ENCODE measurements at places on chromosomes 6 and 20.

- no peak for DNase-seq
Measured at GRCh38 chr20:2874456-2874855, 1.2 kb downstream of the PTPRA start.

DNA sequence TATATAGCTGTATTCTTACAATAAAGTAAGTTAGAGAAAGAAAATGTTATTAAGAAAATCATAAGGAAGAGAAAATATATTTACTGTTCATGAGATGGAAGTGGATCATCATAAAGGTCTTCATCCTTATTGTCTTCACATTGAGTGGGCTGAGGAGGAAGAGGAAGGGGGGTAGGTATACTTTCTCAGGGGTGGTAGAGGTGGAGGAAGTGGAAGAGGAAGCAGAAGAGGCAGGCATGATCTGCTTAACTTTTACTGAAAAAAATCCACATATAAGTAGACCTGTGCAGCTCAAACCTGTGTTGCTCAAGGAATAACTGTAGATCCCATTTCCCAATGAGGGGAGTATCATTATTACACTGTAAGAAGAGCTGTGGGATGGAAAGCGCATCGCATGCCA lies 714.2 kb downstream of the KIF16B start:
- DNase-seq = no peak

GRCh38 chr20:54681869-54682268 lies 206.5 kb downstream of the DOK5 start:
- DNase-seq = no peak

DNA sequence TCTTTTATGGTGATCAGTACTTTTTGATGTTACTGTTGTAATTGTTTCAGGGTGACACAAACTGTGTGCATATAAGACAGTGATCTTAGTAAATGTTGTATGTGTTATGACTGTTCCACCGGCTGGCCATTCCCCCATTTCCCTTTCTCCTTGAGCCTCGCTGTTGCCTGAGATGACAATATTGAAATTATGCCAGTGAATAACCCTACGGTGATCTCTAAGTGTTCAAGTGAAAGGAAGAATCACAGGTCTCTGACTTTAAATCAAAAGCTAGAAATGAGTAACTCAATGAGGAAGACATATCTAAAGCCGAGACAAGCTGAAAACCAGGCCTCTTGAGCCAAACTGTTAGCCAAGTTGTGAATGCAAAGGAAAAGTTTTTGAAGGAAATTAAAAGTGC lies 32.3 kb downstream of the TULP4 start:
- no peak for DNase-seq

GRCh38 chr20:3430376-3431069 lies 23.1 kb upstream of the DNAAF9 start:
- DNase-seq = peak; percentile 45

- DNase-seq = no peak
Measured at GRCh38 chr20:21575981-21576740, 62.3 kb upstream of the NKX2-2 start.

GRCh38 chr6:89615882-89616281 lies 22.7 kb downstream of the LYRM2 start:
- DNase-seq = no peak

- no peak for DNase-seq
Measured at GRCh38 chr20:60332523-60332922, 374.3 kb downstream of the CDH26 start.

GRCh38 chr6:22926790-22927354 lies 357.5 kb downstream of the HDGFL1 start:
- no peak for DNase-seq

GRCh38 chr6:128032042-128032441 lies 131.2 kb upstream of the THEMIS start:
- no peak for DNase-seq

DNA sequence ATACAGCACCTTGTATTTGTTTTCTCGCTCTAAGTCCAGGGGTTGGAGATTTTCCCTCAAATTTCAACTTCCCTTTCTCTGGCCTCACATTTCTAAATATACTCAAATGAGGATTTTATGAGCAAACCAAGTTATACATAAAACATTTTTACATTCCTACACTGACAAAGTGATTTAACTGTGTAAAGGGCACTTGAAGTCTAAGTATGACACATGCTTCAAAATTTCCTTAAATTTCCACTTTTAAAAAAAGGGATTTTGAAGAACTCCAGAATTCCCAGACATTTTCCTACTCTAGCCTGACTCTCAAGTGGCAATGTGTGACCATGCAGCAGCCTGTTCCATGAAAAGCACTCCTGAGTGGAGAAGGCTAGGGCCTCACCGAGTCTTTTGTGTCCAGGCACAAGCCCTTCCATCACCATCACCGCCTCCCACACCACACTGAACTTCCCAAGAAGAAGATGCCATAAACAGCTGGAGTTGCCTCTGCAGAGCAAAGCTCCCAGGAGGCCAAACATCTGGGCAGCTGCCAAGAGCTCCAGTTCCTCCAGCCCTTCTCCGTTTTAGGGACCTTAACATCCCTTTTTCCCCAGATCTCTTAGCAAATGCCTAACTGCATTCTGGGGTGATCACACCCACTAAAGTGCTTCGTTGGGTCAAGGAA lies 68.9 kb downstream of the NCR2 start:
- DNase-seq = no peak

- no peak for DNase-seq
Measured at GRCh38 chr6:165767228-165767627, 104.2 kb upstream of the PDE10A start.

GRCh38 chr20:38091441-38092216 lies 58.1 kb downstream of the RPRD1B start:
- DNase-seq = no peak

GRCh38 chr20:19860737-19861136 lies 102.7 kb downstream of the RIN2 start:
- DNase-seq = no peak

GRCh38 chr6:135379647-135380046 lies 117.9 kb downstream of the AHI1 start:
- DNase-seq = no peak

DNA sequence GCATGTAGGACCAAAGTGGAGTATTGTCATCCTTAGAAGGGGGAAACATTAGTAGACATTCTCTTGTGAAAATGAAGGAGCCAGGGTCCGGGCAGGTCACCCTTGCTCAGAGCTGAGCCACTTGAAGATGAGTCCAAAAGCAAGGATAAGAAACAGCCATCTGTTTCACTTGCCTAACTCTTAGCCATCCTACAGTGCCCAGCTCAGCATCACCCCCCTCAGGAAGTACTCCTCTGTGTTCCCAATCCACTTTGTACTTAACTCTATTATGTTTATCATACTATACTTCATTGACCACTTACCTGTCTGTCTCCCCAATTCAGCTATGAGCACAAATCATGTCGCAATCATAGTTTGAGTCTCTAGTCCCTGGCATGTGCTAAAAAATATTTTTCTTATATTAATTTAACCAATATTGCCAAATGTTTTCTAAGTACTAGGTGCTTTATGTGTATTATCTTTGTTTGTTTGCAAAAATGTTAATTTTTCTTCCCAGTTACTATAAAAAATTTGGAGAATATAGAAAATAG lies 8.1 kb upstream of the TOX2 start:
- DNase-seq = no peak

GRCh38 chr6:111841822-111842221 lies 31.4 kb downstream of the FYN start:
- peak; percentile 67 for DNase-seq

DNA sequence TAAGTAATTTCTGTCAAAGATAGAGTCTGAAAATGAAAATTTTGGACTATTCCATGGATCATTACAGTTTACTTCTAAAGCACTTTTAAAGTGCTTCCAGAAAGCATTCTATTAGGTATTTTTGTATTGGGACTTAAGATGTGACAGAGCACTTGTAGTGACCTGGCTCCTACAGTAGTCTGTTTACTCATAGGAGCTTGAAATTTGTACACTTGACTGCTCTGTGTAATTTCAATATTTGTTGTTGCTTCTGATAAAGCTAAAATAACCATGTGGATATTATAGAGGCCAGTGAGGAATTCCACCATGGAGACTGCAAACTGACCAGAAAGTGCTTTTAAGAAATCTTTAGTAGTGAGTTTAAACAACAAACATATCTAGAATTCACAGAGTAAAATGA lies 10.3 kb downstream of the NFYA start:
- no peak for DNase-seq

DNA sequence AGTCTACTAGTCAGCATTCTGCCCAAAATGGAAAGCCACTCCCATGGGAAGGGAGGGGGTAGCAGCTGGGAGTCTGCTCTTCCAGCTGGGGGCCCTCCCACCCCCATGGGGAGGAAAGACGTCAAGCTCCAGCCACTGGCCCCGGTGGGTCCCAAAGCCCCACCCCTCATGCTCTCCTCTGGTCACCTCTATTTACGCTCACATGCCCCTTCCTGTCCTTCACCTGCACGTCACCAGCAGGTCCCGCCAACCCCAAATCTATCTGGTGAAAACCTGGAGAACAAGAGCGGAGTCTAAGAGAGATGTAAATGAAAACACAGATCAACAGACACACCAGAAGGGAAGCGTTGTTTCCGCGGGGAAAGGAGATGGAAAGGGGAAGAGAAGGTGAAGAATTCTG lies 30.0 kb upstream of the ZBP1 start:
- DNase-seq = no peak

DNA sequence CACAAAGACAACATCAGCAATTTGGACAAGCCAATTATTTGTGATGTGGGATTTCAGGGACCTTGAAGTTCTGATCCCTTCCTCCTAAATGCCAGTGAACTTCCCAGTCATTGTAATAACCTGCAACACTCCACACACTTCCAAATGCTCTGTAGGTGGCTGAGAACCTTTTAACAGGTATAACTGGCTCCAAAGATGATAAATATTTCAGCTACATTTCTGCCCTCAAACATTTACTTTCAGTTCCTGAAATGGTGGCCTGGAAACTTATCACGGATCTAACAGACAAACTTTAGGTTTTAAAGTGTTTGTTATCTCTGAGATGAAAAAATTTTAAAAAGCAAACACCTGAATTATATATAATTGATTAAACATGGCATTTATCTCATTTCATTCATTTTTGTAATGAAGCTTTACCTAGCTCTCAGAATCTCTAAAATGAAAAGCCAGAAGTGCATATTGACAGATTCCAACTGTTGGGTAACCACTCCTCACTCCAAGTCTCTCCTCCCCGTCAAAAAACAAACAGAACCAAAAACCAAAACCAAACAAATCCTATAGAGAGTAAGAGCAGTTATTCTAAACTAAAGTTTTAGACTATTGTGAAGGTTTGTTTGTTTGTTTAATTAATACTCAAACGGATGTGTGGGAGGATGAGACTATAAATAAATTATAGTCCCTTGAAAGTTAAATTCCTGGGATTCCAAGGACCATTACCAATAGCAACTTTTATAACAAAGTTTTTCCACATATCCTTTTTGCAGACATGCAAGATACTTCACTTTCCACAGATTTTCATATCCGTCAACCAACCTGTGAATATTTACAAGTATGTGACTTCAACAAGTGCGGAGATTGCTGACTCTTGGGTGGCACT lies 12.4 kb upstream of the KIAA0408 start:
- no peak for DNase-seq

- DNase-seq = no peak
Measured at GRCh38 chr20:23955896-23956295, 32.7 kb downstream of the GGTLC1 start.

DNA sequence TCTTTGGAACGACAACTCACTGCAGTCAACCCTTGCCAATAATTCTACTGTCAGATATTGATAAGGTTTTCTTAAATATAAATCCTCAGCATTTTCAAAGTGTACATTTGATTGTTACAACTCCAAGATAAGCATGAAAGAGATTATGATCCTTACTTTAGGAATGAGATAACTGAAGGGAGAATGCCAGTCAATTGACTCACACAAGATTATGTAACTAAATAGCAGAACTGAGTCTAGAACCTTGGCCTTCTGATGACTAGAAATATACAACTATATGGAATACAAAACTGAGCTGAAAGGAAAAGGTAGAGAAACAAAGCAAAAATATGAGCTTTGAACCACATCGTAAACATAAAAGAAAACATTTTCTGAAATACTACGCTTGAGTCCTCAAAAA lies 26.9 kb upstream of the STXBP5 start:
- no peak for DNase-seq

DNA sequence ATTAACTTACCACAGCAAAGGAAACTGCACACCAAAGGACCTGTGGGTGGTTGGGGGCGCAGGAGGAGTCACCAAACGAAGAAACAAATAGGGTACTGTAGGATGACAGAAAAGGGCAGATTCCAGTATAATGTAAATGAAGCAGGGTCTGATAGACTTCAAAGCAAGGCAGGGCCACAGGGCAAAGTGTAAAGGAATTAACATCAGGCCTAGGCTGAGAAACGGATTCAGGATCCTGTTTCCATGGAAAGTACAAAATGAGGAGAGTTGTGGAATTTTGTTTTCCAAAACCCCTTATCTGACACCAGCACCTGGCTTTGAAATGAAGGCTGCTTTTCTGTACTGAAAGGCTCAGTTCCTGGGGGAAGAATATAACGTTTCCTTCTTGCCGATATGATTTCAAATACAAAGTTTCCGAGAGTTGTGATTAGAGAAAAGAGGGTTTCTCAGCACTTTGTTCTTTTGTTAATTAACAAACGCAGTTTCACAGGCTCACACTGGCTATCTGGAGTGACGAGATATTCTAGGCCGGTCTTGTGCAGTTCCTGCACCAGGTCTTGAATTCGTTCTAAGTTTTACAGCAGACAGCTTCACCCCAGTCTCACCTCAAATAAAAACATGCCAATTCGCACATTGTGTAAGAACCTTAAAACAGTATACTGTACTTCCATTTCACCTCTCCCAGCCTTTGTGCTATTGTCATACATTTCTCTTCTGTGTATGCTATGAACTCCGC lies 5.8 kb downstream of the DEFB123 start:
- no peak for DNase-seq

DNA sequence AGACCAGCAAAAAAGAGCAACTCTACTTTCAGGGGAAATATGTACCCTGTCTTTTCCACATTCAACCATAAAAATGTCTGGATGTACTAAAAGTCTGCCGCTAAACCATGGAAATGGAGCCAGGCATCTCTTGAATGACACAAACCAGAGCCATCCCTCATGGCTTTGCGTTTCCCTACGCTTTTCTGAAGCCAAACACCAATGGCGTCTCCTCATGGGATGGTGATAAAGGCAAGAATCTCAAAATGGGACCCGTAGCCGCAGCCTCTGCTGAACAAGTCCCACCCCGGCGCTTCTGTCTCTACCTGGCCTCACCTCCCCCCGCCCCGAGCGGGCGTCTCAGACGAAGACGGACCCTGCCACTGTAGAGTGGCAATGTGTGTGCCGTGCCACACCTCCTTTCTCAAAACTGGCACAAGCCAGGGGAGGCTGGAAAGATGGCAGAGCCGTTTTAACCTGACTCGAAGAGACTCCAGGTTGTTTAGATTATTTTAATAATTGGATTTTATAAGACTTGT lies 80.3 kb upstream of the AFDN start:
- DNase-seq = no peak

- no peak for DNase-seq
Measured at GRCh38 chr6:159075506-159076228, 30.9 kb upstream of the TAGAP start.

- no peak for DNase-seq
Measured at GRCh38 chr6:158999154-158999665, 792 bp downstream of the RSPH3 start.

GRCh38 chr6:43682724-43683429 lies 4.7 kb downstream of the MRPS18A start:
- DNase-seq = no peak
